ENCODE measurements at places on chromosomes 16 and 17.

- no peak for DNase-seq
Measured at GRCh38 chr17:42354956-42355843, 33.0 kb downstream of the STAT3 start.

GRCh38 chr17:56173026-56173425 is 19.8 kb downstream of the ANKFN1 start:
- DNase-seq, result no peak

GRCh38 chr17:38435795-38436194 is 7.5 kb downstream of the ARHGAP23 start:
- no peak for DNase-seq

DNA sequence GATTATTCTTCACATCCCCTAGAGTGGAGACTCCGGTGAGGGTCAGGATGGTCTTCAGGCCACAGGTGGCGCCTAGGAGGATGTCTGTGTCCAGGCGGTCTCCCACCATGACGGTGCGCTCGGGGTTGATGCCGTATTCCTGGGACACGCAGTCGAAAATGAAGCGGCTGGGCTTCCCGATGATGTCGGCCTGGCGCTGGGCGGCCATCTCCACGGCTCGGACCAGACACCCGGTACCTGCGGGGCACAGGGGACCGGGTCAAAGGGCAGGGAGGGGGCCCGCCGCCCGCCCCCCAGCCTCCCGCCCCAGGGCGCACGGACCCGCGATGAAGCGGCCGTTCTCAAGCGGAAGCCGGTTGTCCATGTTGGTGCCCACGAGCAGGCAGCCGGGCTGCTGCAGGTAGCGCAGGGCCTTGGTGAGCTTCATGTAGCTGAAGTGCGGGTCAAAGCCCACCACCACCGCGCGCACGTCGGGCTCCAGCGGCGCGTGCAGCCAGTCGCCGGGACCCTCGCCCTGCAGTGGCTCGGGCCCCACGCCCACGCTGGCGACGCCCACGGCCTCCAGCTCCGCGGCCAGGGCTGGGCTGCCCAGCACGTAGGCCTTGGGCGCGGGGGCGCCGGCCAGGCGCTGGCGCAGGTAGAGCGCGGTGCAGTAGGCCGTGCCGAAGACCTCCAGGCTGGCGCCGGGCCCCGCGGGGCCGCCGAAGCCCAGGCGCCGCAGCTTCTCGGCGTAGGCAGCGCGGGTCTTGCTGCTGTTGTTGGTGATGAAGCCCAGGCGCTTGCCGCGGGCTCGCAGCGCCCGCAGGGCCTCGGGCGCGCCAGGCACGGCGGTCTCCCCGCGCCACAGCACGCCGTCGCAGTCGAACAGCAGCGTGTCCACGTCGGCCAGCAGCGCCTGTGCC is 572 bp downstream of the PGP start:
- no peak for DNase-seq

DNA sequence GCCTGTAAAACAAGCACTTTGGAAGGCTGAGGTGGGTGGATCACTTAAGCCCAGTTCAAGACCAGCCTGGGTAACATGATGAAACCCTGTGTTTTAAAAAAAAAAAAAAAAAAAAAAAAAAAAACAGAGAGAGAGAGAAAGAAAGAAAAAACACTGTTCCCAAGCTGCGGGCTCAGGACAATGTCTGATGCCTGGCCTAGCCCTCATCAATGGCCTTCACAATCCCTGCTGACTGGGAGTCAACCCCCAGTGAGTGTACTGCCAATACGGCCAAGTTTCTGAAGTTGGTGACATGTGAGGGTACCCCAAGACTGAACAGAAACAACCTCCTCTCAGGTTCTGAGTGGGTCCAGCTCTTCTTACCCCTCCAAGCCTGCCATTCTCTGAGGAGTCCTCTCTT is 116.5 kb downstream of the ZNF778 start:
- DNase-seq, result no peak

DNA sequence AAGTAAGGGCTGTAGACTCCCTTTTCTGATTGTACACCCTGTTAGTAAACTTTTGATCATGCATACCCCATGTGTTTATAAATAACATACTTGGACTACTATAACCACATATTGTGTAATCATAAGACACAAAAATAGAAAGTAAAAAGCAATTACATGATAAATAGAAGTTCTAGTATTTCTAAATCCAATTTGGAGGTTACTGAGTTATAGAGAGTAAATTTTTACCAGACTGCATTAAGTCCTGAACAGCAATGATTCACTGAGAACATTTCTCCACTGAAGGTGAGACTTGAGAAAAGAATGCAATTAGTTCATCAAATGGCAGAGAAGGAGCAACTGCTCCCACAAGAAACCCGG is 7.7 kb upstream of the TBKBP1 start:
- no peak for DNase-seq

GRCh38 chr17:76371656-76372628 is 12.5 kb upstream of the SPHK1 start:
- DNase-seq, result no peak

GRCh38 chr17:17417718-17418181 is 59.0 kb upstream of the MED9 start:
- no peak for DNase-seq

GRCh38 chr16:13307851-13308250 is 406.5 kb downstream of the SHISA9 start:
- no peak for DNase-seq

- no peak for DNase-seq
Measured at GRCh38 chr17:8048236-8048635, 9.4 kb downstream of the ALOX15B start.

DNA sequence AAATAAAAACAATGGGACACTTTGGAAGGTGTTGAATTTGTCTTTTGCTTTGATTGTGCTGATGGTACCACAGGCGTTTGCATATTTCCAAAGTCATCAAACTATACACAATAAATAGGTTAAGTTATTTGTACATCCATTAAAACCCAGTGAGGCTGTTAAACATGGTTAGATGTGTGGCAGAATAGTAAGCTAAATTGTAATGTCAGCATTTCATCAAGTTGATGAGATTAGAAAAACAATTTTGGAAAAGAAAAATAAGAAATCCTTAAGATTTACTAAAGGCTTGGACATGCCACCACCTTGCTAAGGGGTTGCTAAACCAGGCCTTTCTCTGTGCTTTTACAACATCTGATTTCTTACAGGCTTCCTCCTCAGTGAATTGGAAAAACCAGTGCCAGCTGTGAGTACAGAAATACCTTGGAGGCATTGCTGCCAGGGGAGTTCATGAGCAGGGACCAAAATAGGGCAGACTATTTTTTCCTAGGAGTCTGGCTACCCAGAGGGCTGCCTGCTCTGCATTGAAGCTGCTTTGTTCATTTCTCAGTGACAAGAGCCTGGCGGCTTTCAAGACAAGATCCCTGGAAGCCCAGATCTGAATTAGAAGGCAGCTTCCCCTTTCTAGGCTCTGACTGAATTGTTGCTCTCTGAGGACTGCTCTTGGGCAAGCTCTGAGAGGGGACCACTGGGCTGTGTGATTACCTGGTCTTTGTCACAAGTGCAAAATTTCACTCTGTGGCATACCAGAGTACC is 43.4 kb upstream of the CA10 start:
- DNase-seq, result no peak

- DNase-seq, result no peak
Measured at GRCh38 chr17:57110579-57111325, 25.7 kb downstream of the AKAP1 start.

GRCh38 chr17:7034955-7035590 is 742 bp upstream of the SLC16A13 start:
- no peak for DNase-seq

GRCh38 chr16:72876221-72876620 is 171.7 kb downstream of the ZFHX3 start:
- DNase-seq, result no peak

DNA sequence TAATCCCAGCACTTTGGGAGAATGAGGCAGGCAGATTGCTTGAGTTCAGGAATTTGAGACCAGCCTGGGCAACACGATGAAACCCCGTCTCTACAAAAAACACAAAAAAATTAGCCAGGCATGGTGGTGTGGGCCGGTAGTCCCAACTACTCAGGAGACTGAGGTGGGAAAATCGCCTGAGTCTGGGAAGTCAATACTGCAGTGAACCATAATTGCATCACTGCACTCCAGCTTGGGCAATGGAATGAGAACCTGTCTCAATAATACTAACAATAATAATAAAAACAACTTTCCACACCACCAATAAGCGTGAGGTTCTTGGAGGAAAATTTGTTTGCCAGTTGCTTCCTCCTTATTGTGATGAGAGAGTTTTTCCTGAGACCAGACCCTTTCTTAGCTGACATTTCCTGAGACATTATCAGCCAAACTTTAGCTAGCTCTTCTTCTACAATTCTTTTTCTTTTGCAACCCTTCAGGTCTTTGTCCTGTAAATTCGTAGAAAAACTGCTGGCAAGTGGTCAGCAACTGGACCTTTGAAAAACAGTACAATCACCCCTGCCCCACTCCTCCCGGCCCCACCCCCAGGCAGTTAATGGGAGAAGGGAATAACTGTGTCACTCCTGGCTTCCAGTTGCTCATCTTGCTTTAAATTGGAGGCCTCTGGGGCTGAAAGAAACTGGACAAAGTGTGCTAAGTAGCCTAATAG is 3.5 kb upstream of the EZH1 start:
- DNase-seq, result no peak

- DNase-seq, result no peak
Measured at GRCh38 chr17:79936641-79937381, 97.6 kb upstream of the CBX4 start.

- no peak for DNase-seq
Measured at GRCh38 chr17:35142467-35142796, 329 bp upstream of the NLE1 start.

DNA sequence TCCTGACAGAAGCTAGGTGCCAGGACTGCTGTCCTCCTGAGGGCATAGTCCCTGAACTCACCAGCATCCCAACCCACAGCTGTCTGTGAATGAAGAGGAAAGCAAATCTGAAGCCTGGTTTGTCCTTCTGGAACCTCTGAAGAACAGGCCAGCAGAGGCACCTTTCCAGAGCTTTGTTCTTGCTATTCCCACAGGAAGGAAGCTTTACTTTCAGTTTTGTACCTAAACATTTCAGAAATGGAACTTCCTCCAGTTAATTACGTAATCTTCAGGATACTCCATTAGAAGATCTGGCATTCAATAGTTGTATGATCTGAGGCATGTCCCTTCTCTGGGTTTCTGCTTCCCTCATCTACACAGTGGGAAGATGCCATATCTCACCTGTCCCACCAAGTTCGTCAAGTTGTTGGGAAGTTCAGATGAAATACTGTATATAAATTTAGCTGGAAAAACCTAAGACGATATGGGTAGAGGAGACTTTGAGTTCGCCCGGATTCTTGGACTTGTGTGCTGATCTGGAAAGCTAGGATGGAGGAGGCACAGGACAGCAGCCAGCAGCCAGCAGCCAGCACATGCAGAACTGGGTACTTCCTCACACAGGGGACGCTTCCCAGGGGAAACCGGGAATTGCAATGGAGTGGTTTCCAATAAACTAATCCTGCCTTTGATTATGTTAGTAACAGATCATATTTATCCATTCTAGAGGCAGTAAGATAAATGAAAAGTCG is 22.4 kb downstream of the NXPH3 start:
- no peak for DNase-seq

GRCh38 chr17:59776577-59776976 is 69.1 kb downstream of the VMP1 start:
- no peak for DNase-seq

- DNase-seq, result no peak
Measured at GRCh38 chr16:75927810-75928209, 201.5 kb upstream of the CPHXL start.

DNA sequence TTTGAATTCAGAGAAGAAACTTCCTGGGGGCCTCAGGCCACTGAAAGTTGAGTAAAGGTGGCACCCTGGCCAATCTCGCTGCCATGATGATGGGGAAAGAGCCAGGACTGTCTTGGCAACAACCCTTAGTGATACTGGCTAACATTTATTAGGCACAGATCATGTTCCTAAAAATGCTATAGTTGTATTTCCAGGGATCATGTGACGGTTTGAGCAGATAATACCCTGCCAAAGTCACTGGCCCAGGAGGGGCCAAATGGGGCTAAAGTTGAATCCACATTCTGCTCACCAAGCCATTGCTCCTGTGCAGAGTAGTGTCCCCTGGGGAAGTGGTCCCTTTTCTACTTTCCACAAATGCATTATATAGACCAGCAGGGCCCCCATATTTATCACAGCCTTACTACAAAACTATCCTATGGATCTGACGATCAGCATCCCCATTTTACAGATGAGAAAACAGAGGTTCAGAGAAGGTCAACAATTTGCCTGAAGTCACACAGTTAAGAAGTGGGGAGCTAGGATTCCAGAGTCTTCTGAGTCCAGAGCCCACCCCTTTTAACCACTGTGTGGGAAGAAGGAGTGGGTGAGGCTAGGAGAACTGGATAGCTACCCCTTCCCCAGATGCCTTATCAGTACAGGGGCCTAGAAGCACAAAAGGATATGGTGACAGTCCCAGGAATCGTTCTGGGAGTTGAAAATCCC is 300.0 kb upstream of the IRX3 start:
- no peak for DNase-seq

DNA sequence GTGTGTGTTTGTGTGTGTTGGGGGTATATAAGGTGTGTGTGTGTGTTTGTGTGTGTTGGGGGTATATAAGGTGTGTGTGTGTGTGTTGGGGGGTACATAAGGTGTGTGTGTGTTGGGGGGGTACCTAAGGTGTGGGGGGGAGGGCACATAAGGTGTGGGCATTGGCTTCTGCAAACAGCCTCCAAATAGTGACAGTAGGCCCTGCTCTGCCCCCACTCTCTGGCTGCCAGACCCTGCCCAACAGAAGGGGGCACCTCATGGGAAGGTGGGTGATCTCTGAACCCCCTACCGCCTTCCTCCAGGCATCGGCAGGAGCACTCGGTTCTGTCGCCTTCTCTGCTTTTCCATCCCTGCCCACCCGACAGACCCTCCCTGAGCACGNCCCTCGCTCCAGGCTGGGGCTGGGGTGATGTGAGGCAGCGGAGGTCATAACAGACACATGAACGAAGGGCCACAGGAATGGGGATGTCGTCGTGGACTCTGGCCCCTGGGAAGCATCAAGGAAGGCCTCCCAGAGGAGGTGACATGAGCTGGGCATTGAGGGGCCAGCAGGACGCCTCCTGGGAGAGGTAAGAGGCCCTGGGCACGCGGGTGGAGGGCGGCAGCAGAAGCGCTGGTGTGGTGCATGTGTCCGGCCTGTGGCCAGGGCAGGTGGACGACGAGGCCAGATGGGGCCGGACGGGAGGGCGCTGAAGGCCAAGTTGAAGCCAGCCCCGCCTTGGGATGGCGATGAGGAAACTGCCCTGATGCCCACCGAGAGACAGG is 136.6 kb upstream of the RPH3AL start:
- DNase-seq, result no peak

DNA sequence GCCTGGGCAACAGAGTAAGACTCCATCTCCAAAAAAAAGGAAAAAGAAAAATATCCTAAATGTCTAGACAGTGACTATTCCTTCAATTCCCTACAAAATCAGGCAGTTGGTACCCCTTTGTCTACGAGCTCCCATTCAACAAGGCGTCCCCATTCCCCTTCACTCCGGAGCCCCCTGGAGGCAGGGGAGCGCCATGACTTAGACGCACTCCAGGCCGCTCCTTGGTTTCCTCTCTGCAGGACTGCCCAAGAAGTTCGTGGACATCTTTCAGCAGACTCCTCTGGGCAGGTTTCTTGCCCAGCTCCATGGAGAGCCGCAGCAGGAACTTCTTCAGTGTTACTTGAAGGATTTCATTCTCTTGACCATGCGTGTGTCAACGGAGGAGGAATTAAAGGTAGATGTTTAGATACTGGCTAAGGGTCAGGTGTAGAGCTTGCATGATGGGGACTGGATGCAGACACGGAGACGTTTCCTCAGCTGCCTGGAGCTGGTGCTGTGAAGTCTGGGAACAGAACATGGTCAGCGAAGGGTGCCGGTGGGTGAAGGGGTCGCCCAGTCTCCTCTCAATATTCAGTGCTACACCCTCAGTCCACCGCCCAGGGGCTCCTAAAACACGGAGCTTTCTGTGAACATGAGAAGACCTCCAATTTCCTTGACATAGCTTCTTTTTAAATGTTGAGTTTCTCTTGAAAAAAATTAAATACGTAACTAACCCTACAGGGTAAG is 53.3 kb upstream of the ENDOV start:
- DNase-seq, result no peak

All from stimulated activated CD4-positive, alpha-beta T cell treated with anti-CD3 and anti-CD28 coated beads, TNF-alpha, amount 100 ng/mL, for 48 hours (primary cell).